ENCODE measurements at places on chromosomes 12 and 14.

GRCh38 chr14:33908540-33909223, 42.2 kb downstream of the EGLN3 start:
- no peak for DNase-seq

- peak; percentile 81 for DNase-seq
Observed at GRCh38 chr14:90487031-90487430, 90.2 kb downstream of the CALM1 start.

DNA sequence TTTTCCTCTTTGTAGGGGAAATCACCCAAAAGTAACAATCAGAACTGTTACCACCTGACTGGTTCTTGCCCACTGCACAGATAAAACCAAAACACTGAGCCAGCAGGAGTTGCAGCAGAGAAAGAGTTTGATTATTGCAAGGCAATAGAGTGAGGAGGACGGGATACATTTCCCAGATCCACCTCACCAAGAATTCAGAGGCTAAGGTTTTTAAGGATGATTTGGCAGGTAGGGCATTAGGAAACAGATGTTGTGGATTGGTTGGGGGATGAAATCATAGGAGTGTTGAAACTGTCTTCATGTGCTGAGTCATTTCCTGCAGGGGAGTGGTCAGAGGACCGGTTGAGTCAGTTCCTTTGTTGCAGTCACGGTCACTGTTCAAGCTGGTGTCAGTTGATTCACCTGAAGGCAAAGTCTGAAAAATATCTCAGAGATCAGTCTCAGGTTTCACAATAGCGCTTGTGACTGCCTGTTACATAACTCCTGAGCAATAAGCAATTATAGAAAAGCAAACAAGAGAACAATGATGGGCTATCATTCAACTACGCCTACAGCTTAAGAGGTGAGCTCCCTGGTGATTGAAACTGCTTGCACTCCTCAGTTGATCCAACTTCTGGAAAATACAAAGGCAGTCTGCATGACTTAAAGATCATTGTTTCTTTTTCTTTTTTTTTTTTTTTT, 20.3 kb upstream of the AMN1 start:
- DNase-seq, result peak; percentile 87

GRCh38 chr12:26691234-26691970, 141.6 kb downstream of the ITPR2 start:
- peak; percentile 44 for DNase-seq

DNA sequence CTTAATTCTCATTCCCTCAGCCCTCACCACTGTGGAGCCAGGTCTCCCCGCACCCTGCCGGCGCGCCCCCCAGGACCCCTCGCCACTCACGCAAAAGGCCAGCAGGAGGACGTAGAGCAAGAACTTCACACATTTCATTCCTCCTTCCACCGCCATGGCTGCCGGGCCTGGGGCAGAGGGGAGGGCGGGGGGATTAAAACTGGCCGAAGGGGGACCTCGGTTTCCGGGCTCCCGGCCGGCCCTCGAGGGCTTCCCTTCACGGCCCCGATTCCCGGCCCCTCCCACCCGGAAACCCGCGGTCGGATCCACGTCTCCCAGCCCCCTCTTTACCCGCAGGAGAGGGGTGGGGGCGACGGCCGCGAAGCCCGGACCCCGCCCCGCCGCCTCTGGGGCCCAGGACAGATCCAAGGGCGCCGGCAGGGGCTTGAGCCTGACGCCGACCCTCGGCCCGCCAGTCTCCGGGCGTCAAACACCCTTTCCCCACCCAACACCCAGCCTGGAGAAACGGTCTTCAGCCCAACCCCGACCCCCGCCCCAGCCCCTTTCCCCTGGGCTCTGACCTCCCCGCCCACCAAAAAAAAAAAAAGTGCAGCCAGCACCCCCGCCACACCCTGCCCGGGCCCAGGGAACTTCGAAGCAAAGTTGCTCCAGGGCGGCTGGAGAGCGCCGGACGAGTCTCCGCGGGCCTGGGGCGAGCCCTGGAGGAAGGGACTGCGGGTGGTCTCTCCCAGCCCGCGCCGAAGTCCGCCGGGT, 447 bp downstream of the CD63 start:
- DNase-seq, result peak; percentile 51

- DNase-seq, result no peak
Observed at GRCh38 chr14:103312006-103312635, 21.9 kb upstream of the EIF5 start.

DNA sequence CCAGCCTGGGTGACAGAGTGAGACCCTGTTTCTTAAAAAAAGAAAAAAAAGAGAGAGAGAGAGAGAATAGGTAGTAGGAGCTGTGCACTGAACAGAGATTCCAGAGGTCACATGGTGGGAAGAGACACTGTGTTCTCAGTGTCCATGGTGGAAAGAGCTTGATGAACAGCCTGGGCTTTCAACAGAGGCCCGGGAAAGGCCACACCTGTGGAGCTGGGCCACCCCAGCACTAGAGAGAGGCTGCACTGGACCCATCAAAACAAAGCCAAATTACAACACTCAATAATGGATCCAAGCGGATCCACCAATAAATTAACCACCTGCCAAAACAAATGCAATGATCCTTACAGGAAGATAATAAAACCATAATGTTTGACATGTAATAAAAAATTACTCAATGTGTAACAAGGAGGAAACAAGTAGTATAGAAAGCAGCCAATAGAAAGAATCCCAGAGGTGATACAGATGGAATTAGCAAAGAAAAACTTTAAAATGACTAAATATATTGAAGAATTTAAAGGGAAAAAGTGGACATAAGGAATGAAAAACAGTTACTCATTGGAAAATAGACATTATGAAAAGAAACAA, 44.8 kb upstream of the BCL2L14 start:
- no peak for DNase-seq

- DNase-seq, result no peak
Observed at GRCh38 chr14:98958048-98958631, 313.9 kb downstream of the BCL11B start.

DNA sequence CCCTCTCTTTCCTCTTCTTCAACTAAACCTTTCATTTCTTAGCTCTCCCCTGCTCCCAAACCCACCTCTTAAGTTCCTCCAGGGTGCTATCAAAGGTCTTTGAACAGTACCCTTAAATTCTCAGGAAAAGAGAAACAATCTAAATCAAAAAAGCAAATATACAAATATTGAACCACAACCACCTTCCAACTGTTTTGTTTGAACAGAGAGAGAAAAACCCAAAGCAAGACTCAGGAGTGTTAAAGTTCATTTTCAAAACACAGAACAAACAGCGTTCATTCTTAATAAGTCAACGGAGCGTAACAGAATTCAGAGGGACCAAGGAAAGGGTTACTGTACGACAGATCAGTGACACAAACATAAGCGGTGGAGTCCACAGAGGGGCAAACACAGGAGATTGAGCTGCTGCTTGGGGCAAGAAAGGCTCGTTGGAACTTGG, 73.3 kb downstream of the NDUFA12 start:
- no peak for DNase-seq

DNA sequence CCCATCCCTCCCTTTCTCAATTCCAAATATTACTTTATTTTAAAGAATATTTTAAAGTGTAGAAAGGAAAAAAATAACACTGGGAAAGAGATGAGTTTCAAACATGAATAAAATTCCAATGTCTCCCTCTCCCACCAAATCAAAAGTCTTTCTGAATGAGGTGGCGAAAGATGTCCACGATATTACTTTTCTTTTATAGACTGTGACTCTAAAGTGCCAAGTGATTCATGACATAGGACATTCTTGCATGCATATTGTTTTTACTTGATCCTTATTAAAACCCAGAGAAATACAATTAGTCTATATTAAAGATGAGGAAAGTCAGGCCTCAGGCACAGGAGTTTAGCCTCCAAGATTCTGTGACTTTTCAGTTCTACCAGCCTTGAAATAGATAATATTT, 16.0 kb upstream of the LUM start:
- no peak for DNase-seq

- no peak for DNase-seq
Observed at GRCh38 chr12:100114574-100114973, 28.1 kb downstream of the BLTP3B start.

GRCh38 chr12:2666846-2667245, 127.9 kb upstream of the FKBP4 start:
- no peak for DNase-seq

DNA sequence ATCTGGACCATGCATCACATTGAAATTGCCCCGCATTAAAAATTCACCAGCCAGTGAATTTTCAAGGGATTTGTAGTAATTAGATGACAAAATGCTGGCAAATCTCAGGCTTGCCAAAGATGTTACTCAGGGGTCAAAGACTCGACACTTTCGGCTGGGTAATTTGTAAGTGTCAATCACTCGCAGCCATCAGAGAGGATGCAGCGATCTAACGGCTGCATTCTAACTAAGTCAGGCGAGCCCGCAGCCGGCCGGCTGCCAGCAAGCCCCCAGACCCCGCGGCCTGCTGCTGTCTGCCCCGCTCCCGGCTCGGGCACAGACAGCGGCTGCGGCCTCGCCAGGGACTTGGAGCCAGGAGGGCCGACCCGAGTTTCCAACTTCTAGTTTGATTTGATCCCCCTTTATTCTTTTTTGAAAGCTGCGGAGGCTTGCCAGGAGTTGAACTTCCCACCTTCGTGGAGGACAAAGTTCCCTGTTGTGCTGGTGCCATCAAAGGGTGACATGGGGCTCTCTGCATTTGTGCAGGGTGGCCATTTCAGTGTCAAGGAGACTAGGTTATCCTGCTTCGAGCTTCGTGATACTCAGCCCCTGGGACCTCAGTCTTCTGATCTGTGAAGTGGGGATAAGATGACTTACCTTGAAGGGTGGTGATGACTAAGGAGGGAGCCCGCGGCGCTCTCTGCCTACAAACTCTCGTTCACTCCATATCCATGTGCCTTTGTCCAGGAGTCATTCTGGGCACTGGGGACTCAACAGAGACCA, 169.9 kb downstream of the RBM19 start:
- DNase-seq, result no peak

DNA sequence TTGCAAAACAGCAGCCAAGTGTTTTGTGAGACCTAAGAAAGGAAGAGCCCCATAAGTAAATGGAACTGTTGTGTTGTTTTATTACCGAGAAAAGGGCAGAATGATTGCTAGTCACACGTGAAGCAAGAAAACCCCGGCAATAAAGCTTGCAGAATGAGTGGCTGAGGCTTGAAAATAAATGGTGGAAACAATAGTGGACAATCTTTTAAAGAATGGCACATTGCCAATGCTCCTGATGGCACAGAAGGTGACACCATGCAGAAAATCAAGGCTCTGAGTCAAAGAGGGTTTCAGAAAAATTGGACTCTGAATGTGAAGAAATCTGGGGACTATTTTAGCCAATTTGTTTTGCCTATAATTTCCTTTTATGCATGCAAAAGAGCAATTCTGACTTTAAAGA, 4.0 kb upstream of the AQP2 start:
- peak; percentile 13 for DNase-seq

DNA sequence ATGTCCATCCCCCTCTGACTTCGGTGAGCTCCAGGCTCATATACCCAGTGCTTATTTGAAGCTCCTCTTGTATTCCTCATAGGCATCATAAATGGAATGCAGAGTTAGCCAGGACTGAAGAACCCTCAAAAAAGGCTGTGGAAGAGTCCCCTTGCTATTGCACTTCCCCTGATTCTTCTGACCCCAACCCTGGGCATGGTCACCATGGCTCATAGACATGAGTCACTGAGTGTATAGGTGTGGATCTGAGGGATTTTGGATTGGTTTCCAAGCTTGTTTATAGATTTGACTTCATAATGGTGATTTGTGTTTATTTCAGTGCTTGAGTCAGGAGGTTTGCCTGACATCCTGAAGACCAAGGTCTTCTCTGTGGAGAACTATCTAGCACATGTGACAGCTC, 98.4 kb upstream of the SLC38A2 start:
- DNase-seq, result no peak

GRCh38 chr14:32078023-32078857, 1.1 kb downstream of the ARHGAP5 start:
- peak; percentile 61 for DNase-seq

GRCh38 chr14:92638904-92639303, 109.5 kb downstream of the LGMN start:
- no peak for DNase-seq

DNA sequence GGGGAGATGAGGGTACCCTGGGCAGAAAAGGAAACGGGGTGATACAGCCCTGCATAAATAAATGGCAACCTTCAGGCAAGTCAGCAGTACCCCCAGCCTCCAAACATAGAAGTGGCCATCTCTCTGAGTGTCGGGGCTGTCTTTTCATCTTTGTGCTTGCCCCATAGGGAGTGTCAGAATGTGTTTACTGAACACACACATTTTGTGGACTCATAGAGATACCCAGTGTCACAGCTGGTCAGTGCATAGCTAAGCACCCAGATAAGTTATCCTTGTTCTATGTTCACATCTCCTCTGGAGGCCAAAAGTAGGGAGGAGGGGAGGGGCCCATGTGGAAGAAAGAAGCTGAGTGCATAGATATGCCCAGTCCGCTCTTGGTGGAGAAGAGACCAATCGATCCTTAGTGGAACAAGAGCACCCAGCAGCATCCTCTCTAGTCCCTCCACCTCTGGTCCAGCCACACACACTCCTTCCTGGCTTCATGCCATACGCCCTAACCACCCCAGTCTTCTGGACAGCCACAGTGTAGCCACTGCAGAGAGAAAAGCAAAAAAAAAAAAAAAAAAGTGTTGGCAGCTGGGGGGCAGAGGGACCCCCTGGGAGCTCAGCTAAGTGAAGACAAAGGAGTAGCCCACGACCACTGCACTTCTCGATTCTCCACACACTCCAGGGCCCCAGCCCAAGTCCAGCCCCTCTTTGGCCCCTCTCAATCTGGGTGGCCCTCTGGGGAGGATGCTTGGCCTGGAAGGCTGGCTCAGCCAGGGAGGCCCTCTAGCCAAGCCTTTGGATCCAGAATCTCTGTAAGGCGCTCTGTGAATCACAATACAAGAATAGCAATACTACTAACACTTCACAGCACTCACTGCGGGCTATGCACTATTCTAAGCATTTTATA, 2.6 kb downstream of the ITGA7 start:
- DNase-seq, result no peak

- DNase-seq, result no peak
Observed at GRCh38 chr12:131675126-131676080, 35.5 kb upstream of the SFSWAP start.

DNA sequence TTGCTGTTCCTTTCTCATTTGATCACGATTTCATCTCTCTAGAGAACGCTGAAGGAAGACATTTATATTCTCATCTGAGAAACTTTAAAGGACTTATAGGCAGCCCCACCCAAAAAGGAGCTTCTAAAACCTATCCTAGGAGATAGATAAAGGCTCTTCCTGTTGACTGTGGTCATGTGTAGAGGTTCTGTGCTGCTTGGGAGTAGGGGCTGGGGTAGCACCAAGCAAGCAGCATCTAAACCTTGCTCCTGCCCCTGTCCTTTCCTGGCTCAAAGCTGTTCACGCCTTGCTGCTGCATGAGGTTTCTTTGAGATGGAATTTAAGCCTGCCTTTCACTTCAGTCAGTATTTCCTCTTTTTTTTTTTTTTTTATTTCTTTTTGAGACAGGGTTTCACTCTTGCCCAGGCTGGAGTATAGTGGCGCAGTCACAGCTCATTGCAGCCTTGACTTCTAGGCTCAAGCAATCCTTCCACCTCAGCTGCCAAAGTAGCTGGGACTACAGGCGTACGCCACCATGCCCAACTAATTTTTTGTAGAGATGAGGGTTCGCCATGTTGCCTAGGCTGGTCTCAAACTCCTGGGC, 41.4 kb downstream of the RAB35 start:
- no peak for DNase-seq

All from NCI-H2081 (cell line).